ENCODE measurements at places on chromosomes 16 and 17.
A peak's percentile ranks its signal among the peaks of the same experiment; 100 is the strongest.

GRCh38 chr16:17397499-17397891 lies 73.3 kb downstream of the XYLT1 start:
- peak; percentile 99 for DNase-seq

GRCh38 chr17:4219241-4219640 lies 44.5 kb downstream of the ANKFY1 start:
- DNase-seq = no peak

GRCh38 chr16:85028685-85029407 lies 1.3 kb downstream of the KIAA0513 start:
- no peak for DNase-seq

GRCh38 chr17:42409523-42410318 lies 13.3 kb downstream of the CAVIN1 start:
- DNase-seq = no peak
